ENCODE measurements at places on chromosomes 7 and 10.

DNA sequence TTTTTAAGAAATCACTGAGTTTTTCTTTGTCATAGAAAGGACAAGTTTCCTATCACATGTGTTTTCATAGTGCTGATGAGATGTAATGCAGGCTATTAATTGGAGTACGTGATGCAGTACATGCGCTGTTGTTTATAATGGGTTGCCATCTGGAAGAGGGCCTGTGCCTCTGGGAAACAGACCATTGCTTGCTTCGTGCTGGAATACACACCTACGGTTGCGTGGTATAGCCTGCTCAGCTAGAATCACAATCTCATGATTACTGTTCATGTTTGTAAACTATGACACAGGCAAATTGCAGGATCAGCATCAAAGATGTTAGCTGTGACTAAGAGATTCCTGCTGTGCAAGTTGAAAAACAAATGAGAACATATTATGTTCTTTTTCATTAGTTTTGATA is 107.2 kb upstream of the STEAP1B start:
- no peak for DNase-seq

- no peak for DNase-seq
These were observed 5.0 kb upstream of the TSPAN15 start for GRCh38 chr10:69446229-69446628.

GRCh38 chr10:35495521-35496119 is 109.5 kb upstream of the GJD4 start:
- no peak for DNase-seq

- no peak for DNase-seq
These were observed 4.6 kb downstream of the NET1 start for GRCh38 chr10:5416981-5417380.

GRCh38 chr10:43305876-43306275 is 39.0 kb upstream of the RASGEF1A start:
- no peak for DNase-seq
